ENCODE measurements at places on chromosomes 7 and 10. TPM values are rescaled to one million over a fixed set of nuclear protein-coding genes. Genes with fewer than 3 reads are reported as not detected.

The SGCE gene
- 2.0 TPM for total RNA-seq

The HOXA11 gene
- not detected for total RNA-seq

The DHTKD1 gene
- total RNA-seq: 21.1 TPM

The DNAH11 gene
- total RNA-seq: 2.0 TPM

The PAPOLB gene
- total RNA-seq: not detected

The ENKUR gene
- not detected for total RNA-seq

The PRLHR gene
- total RNA-seq: not detected

The CAMK2B gene
- total RNA-seq: 1.9 TPM

The UFSP1 gene
- 5.0 TPM for total RNA-seq

The FLNC gene
- not detected for total RNA-seq
